HS-5 (cell line): ENCODE measurements at places on chromosomes 11 and 22.

DNA sequence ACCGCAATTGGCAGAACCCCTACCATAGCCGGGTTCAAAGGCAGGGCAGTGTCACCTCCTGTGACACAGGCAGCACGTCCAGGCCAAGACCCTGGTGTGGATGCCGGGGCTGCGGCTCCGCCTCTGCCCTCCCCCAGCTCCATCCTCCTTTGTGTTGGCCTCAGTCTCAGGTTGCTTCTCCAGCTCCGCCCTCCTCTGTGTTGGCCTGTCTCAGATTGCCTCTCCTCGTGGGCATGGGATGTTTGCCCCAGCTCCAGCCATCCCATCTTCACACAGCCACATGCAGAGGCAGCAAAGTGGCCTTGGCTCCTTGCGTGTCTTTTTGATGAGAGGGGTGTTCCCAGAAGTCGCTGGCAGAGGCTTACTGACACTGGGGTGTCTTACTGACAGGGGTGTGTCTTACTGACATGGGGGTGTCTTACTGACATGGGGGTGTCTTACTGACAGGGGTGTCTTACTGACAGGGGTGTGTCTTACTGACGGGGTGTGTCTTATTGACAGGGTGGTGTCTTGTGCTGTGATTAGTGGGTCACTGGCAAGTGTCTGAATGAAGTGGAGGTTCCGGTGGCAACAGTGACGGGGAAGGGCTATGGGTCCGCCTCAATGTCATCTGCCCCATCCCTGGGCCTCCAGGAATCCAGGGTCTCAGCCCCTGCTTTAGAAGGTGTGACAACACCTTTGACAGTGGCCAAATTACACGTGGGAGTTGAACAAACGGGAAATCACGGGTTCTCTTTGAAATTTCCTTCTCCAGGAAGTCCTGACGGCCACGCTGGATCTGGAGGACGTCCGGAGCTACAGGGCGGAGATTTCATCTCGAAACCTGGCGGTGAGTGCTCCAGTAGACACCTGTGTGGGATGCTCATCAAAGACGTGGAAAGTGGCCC is 24.9 kb downstream of the NADSYN1 start:
- DNase-seq: no peak

- DNase-seq: peak; percentile 44
Observed at GRCh38 chr11:75022759-75023396, 34.1 kb downstream of the NEU3 start.

DNA sequence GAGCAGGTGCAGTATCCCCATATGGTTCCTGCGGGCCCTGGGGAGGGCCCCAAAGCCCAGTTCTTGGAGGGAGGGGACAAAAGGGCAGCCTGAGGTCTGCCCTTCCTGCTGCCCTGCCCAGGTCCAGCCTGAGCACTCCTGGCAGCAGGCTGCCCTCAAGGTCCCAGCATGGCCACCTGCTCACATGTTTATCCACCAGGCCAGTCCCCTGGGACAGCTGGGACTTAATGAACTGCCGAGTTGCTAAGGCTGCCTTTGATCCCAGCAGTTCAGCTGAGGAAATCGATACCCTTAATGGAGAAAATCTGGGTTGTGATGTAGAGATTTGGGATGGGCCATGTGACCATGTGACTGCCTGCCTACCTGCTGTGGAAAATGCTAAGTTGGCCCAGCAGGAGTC is 146.2 kb downstream of the TRIM29 start:
- DNase-seq: no peak

DNA sequence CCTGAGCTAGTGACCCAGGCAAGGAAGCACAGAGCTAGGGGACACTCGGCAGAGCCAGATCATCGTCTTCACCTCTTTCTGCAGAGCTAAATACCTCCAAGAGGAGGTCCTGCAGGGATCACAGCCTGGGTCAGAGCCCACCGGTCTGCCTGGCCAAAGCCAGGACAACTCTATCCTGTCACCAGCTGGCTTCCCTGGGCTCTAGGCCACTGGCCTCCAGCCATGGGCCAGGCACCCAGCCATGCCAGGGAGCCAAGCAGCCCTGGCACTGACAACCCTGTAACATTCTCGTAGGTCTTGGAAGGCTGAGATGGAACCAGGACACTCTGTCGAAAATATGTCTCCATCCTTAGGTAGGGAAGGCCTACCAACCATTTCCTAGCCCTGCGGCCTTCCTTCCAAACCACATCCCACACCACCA is 270.1 kb downstream of the BUD13 start:
- no peak for DNase-seq

DNA sequence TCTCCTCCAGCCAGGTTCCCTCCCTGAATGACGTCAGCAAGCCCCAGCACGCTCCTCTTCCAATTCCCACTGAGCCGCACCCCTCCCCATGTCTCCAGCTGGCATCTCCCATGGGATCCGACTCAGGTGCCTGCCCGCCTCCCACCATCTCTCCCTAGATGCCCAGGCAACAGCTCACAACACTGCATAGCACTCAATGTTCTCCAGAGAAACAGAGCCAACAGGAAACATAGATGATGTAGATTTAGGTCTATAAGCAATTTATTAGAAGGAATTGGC is 532.3 kb downstream of the BRD1 start:
- no peak for DNase-seq

DNA sequence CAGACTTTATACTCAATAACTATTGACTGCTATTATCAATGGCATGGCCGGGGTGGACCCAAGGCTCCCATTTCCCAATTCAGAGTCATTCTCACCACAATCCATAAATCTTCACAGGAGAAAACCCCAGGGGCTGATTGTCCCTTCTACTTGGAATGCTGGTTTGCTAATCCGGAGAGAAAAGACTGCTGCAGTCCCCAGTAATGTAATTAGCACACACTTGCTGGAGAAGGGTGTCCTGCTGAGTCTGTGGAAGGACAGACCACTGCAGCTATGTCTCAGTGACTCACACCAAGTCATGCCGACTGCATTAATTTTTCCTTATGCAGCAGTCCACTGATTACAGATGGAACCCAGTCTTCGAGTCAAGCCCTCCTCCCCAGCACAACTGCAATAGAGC is 5.9 kb upstream of the ETS1 start:
- no peak for DNase-seq

GRCh38 chr11:75298976-75299260 is 52.5 kb downstream of the ARRB1 start:
- DNase-seq: no peak

- no peak for DNase-seq
Observed at GRCh38 chr11:3859373-3859881, 4.0 kb downstream of the STIM1 start.

DNA sequence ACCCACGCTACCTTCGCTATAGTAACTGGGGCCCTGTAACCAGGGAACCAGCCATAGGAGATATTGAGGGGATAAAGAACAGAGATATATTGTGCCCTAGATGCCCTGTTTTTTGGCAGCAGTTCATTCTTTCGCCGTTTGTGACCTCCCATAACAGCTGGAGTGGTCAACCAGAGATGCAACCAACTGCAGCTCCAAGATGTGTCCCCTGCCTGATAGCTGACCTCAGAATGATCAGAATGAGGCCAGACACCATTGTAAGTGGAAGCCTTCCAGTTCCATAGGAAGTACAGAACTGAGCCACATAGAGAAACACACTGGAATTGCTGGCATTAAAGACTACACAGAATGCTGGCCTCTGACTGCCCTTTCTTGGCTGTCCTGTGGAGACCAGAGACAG is 39.2 kb downstream of the P4HA3 start:
- no peak for DNase-seq

DNA sequence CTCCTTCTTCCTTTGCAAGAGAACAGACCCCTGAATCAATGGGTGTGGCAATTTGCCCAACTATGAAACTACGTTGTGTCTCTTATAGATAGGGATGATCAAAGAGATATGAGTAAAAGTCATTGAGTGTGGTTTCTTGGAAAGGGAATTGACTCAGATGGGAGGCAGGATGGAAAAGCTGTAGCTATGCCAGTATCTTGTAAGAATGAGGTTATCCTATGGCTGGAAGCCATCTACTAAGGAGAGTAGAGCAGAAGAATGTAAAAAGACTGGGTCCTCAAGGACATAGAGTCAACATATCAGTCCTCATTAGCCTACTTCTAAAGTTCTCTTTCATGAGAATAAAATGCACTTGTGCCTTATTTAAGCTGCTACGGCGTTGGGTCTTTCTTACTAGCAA is 78.9 kb upstream of the POU2AF2 start:
- no peak for DNase-seq

DNA sequence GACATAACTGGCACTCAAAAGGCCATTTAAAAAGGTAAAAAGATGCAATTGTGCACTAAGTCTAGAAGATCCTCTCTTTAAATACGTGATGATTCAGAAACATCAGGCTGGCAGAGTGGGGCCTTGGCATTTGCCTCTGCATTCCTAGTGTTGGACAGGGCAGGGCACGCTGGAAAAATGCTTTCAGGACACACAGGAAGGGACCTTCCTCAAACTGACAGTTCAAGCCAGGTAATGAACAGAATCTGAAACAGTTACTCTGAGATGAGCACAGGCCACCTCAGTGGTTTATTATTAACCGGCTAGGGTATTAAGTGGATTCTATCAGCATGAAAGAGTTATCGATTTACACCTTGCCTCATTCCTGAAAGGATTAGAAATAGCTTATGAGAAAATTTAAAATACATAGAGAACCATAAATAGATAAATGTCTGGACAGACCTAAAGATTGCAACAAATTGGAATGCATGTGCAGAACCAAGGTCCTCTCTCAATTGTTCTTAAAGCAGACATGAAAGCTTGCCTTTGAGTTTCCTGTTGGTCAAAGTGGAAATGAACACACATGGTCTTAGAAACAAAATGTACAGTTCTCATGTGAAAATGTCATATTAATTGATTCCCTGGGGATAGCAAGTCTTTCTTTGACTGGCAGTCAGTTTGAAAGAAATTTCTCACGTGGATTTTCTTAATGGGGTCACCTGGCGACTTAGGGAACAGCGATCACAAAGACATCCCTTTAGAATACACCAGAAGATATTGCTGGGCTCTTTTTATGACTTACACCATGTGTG is 21.5 kb upstream of the CSNK2A3 start:
- DNase-seq: no peak

DNA sequence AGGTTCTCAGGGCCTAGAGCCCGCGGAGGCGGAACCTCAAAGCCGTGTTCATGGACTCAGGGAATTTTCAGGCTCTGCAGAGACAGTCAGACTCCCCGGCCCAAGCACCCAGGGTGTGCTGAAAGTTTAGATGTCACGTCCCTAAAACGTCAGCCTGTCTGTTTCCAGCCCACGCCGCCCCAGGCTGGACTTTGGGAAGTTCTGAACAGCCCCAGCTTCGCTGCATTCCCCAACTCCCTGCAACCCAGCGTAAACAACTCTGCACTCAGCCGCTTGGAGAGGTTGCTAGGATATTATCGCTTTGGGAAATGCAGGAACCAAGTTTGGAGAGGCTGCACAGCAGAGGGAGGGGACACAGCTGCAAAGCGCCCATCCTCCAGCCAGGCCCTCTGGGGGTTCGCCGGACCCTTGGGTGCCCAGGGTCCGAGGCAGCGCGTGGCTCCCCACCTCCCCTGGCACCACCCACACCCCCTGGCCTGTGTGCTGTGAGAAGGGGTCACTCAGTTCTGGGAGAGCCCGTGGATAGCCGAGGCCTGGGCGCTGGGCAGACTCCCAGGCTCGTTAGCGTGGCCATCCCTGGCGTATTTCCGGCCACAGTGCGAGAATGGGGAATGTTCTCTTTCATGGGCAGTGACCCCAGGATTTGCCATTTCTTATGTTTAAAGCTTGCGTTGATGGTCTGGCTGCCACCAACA is 120.5 kb upstream of the FGF3 start:
- no peak for DNase-seq

GRCh38 chr11:116929414-116930090 is 92.1 kb upstream of the APOA1 start:
- no peak for DNase-seq

DNA sequence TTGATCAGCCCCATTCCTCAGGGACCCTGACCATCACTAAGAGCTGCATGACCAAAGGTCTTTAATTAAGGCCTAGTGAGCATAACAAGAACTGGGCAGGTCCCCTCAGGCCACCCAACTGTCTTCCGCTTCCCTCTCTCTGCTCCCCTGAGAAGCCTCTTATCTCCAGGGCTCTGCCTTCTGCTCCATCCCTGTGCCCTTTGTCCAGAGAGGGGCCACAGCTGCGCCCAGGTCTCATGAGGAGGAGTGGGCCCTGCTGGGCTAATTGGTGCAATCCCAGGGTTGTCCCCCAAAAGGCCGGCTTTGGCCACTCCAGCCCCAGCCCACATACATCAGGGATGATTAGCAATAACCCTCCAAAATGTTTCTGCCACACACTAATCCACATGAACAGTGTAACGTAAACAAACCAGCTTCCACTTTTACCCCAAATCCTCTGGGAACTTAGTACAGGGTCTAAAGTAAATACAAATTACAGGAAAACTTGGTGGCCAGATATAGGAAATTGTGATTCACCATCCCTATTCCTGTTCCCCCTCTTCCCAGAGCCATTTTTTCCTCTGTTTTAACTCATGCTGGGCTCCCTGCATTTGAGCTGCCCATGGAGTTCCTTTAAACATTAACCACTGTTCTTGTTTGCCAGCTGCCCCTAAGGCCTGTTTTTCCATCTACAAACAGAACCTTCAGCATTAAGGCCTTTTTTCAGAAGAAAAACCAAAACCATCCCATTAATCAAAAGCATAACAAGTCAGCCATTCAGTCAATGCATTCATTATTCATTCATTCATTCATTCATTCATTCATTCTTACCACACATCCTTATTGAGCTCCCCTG is 34.6 kb upstream of the CAVIN3 start:
- DNase-seq: no peak

GRCh38 chr11:121344824-121345223 is 52.3 kb downstream of the SC5D start:
- no peak for DNase-seq

GRCh38 chr11:111776398-111777093 is 10.4 kb upstream of the PPP2R1B start:
- DNase-seq: no peak

- no peak for DNase-seq
Observed at GRCh38 chr22:31566484-31566883, 70.1 kb downstream of the SFI1 start.

GRCh38 chr22:38984224-38984623 is 2.1 kb downstream of the APOBEC3B start:
- DNase-seq: no peak

- no peak for DNase-seq
Observed at GRCh38 chr11:66278363-66279091, 552 bp downstream of the CNIH2 start.

- DNase-seq: no peak
Observed at GRCh38 chr11:131670876-131671275, 300.5 kb downstream of the NTM start.

DNA sequence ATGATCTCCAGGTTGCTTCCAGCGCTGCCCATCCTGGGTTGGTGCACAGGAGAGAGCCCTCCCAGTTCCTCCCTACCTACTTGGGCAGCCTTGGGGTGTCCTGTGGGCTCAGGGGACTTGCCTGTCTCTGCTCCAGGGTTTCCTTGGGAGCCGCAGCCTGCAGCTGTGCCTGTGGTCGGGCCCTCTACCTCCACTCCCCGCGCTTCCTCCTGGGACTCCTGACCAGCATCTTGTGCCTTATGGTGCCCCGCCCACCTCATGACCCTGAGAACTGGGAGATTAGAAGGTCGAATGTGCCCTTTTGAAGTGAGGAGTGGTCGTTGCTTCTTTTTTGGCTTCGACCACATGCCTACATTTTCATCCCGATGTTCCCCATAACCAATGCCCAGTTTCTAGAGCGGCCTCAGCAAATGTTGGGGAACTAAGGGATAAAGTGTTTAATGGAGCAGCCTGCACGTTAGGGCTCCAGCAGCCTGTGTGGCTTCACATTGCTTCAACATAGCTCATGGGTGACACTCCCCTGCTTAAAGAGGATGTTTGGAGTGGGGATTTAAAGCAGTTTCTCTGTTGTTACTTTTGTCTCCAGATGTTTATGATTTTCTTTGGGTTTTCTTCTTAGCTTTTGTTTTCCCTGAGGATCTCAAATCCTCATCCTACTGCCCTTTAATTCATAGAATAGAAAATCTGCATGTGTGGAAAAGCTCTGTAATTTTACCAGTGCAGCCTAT is 248.8 kb downstream of the TBC1D22A start:
- no peak for DNase-seq
